GM12878 (cell line): ENCODE measurements at places on chromosomes 16 and 17. TPM values are rescaled to one million over a fixed set of nuclear protein-coding genes. Genes with fewer than 3 reads are reported as not detected.

DNA sequence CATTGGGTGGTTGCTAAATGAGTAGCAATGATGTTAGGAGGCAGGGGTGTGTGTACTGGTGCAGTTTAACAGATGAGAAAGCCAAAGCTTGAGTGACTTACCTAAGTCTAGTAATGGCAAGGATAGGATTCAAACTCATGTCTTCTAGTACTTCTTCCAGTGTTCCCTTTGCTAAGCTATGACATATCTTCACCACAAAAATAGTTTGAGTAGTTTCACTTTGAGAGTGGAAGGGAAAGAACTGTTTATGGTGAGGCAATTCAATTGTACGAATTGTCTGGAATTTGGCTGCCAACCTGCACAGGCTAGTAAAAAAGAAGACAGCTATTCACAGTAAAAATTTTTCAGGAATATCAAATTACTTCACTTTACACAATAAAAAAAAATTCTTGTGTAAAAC lies 138.0 kb downstream of the NLK start:
- no peak for DNase-seq

DNA sequence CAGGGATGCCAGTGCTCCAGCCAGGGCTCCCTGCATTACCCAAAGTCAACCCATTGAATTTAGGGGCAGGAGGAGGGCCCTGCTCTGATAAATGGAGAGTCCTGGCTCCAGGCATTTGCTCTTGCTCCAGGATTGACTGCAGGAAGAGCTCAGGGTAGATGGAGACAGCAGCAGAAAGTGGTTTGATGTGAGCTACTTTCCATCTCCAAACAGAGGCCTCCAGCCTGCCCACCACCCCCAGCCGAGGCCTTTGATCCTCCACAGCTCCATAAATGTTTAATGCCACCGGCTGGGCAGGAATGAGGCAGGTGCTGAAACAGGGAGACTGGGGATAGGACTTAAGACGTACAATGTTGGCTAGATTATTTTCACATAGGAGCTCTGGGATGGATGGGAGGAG lies 4.3 kb upstream of the SEZ6 start:
- DNase-seq = no peak

DNA sequence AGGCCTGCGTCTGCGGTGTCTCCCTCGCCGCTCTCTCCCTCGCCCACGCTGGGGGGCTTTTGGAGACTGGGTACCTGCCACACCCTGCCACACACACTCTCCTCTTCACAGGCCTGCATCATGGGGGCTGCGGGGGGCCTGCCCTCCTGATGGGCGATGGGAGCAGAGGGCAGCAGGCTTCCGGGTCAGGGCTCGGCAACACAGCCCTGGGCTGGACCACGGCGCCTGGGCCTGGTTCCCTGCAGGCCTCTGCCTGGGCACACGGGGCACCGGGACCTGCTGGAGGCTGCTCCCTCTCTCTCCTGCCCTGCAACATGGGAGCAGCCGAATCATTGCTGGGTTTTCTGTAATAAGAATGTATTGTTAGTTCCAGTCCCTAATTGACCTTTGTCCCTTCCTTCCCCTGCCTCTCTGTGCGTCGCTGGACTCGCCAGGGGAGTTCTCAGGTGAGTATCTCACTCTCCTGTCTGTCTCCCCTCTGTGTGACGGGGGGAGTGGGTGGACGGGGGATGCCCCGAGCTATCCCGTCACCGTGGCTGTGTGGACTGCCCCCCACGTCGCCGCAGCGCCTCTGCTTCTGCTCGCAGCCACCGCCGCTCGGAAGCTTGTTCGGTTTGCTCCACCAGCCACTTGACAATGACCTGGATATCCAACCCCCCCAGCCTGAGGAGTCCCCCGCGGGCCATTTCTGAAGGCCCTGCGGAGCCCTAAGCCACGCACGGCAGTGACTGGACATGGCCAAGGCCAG lies 13.5 kb downstream of the NME3 start:
- DNase-seq = no peak

DNA sequence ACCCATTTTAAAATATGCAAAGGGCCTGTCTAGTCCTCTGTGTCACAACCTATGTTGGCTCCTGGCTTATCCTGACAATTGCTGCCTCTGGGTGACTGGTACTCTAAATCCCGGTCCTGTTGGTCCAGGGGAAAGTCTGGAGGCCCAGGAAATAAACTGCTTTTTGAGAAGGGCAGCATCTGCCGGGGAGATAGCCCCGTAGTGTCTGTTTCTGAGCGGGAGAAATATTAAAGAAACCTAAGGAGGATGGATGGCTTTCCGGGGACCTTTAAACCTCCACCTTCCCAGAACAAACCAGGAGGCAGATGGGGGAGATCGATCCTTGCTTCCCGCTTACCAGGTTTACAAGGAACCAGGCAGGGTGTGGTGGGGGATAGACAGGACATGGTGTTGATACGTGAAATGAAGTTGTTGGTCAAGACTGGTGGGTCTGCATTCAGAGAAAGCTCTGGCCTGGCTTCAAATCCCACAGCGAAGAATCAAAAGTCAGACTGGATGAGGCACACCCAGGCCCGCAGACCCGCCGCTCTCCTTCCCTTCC lies 3.8 kb downstream of the HOXB2 start:
- DNase-seq = no peak

DNA sequence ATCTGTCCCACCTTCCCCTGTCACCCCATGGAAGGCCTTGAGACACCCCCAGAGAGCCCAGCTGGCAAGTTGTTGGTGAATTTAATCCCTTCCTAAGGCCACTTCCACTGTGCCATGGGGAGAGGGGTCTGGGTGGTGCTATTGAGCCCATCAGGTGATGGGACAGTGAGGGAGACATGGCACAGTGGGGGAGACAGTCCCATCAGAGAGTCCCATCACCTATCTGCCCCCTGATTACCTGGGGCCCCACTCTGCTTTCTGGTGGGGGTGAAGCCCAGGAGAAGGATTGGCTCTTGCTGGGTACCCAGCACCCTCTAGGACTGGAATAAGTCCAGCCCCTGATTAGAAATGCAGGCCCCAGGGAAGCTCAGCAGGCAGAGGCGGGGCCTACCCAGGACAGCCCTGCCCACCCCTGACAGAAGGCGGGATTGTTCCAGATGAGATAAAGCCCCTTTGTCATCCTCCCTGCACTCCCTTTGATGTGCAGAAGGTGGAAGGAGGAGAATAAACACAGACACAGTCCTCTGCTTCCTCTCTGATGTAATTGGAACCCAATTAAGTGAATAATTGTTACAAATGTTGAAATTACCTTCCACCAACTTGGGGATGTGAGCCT lies 18.9 kb downstream of the TMEM132E start:
- no peak for DNase-seq

DNA sequence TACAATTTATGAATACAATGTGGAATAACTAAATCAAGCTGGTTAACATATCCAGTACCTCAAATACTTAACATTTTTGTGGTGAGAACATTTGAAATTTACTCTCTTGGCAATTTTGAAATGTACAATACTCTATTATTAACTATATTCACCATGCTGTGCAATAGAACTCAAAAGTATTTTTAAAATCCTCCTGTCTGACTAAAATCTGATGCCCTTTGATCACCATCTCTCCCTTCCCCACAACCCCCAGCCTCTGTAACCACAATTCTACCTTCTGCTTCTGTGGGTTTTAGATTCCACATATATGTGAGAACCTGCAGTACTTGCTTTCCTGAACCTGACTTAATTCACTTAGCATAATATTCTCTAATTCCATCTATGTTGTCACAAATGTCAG lies 71.6 kb upstream of the ALOX12 start:
- no peak for DNase-seq

- DNase-seq = no peak
These were observed 33.6 kb downstream of the CDH1 start for GRCh38 chr16:68770671-68771070.

- no peak for DNase-seq
These were observed 85.6 kb upstream of the CIBAR2 start for GRCh38 chr16:85197611-85198566.

DNA sequence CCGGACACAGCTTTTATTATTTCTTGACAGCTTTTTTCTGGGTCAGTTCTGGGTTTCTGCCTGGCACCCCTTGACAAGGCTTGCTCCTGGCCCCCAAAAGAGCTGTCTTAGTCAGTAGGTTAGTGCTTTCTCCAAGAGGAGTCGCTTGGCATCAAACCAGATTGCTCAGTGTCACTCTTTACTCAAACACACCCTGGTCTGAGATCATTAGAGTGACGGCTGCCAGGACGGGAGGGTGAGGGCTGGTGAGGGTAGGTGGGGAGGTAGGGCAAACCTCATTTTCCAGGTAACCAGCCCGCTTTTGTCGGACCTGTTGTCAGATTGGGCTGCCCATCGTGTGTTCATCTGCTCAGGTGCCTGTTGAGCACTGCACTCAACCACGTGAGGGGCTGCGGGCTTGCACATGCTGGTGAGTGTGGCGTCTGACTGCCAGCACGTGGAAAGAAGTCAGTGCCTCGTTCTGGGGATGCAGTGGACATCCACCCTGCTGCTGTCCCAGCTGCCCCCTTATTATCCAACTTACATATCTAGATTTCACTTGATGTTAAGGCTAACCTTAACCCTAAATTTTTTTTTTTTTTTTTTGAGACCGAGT lies 12.4 kb downstream of the TMEM94 start:
- no peak for DNase-seq

- DNase-seq = no peak
These were observed 47.1 kb downstream of the EPN2 start for GRCh38 chr17:19284005-19284959.

- DNase-seq = no peak
These were observed 88.2 kb upstream of the CACNG5 start for GRCh38 chr17:66746736-66747135.

- no peak for DNase-seq
These were observed 9.6 kb downstream of the ACE start for GRCh38 chr17:63486317-63487013.

DNA sequence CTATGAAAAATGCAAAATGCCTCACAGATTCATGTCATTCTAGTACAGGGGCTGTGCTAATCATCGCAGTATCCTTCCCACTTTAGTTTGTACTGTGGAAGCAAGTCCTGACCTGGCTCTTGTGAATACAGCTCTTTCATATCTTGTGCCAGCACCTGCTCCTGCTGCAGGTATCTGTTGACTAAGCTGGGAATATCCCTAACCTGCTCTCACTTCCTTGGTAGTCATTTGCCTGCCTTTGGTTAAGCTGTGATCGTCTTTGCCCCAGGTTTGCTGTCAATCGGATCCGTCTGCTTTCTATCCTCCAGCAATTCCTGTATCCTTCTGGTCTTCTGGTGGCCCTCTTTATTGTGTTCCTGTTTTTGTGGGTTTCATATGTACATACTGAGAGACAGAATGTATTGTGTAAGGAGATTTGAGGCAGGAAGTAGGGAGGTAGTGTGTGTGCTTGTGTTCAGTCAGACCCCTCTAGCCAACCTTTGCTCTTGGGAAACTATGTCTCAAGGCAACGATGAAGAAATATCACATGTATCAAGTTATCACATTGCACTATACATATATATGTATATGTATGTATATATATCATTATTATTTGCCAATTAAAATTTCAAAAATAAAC lies 7.7 kb upstream of the GINS3 start:
- DNase-seq = no peak

GRCh38 chr16:53744449-53744848 lies 40.5 kb downstream of the FTO start:
- DNase-seq = no peak

DNA sequence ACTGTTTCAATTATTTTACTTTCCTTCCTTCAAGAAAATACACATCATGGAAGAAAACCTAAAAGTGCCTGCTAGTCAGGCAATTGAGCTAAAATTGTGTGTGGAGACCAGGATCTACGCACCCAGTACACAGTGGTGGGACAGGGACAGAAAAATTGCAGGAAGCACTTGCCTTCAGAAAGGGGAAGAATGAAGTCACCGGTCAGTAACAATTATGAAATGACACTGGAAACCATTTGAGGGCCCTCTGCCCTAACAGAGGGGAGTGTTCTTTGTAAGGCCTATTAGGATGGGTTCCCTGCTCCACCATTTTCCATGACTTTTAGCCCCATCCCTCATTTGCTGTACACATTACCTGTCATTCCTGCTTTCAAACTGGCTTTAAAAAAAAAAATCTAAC lies 4.5 kb upstream of the PHAF1 start:
- no peak for DNase-seq

DNA sequence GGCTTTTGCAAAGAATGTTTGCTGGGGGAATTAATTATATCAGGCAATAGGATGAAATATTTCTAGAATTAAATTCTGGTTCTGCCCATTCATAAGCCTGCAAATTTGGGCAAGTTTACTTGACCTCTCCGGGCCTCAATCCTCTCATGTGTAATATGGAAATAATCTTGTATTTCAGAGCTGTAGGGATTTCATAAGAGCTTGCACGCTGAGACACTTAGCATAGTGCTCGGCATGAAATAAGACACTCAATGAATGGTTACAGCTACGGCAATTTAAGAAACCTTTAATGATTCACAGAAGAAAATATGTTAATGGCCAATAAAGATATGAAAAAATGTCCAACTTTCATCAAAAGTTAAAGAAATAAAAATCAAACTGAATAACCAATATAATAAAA lies 40.6 kb upstream of the PITPNM3 start:
- DNase-seq = no peak

DNA sequence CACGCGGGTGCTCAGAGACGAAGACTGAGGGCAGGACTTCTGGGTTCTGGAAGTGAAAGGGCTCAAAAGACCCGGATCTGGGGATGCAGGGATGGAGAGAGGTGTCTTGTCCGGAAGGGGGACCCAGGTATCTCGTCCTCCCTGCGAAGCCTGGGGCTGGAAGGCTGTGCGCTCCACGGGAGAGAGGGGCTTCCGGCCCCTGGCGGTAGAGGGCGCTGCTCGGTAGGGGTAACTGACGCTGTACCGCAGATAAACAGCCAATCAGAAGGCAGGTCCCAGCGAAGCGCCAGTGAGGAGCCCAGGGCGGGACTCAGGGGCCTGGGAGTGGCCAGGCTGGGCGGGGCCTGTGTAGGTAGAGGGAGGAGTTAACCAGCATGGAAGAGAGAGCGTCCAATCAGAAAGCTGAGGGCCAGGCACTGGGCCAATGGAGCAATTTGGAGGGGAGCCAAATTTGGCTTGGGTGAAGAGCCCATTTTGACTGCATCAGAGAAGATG lies 804 bp downstream of the TGFB1I1 start:
- DNase-seq = no peak

DNA sequence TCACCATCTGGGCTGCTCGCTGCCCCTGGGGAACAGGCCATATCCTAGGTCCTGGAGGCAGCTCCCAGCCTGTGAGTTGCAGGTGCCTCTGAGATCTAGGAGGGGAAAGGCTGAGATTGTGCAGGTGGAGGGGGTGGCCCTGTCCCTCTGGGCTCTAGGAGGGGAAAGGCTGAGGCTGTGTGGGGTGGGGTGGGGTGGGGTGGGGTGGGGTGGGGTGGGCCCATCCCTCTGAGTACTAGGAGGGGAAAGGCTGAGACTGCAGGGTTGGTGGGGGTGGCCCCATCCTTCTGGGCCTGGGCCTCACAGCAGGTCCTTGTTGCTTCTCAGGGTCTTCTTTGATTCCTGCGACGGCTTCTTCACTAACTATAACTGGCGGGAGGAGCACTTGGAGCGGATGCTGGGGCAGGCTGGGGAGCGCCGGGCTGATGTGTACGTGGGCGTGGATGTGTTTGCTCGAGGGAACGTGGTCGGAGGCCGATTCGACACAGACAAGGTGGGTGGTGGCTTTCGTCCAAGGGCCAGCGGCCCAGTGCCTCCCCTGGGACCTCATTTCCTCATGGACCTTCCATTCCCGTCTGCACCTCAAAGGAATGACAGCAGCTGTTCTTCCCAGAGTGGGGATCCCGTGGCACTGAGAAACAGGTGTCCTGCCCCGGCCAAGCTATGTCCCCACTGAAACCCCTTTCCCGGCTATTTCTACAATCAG lies 7.1 kb downstream of the ENGASE start:
- DNase-seq = no peak

GRCh38 chr16:57478396-57479204 lies 7.7 kb downstream of the DOK4 start:
- no peak for DNase-seq

The MPO gene
- polyA plus RNA-seq = 0.17 and 0.24 TPM in 2 replicates

The KRTAP9-8 gene
- not detected in 2 replicates for polyA plus RNA-seq

The DBNDD1 gene
- polyA plus RNA-seq = 0.28 and 0.98 TPM in 2 replicates

The FOXC2 gene
- not detected in 2 replicates for polyA plus RNA-seq

The CD79B gene
- polyA plus RNA-seq = 77.5 and 83.8 TPM in 2 replicates
